ENCODE measurements at places on chromosomes 3 and 15.

GRCh38 chr15:81107889-81108288 lies 26.2 kb upstream of the CFAP161 start:
- DNase-seq: no peak

DNA sequence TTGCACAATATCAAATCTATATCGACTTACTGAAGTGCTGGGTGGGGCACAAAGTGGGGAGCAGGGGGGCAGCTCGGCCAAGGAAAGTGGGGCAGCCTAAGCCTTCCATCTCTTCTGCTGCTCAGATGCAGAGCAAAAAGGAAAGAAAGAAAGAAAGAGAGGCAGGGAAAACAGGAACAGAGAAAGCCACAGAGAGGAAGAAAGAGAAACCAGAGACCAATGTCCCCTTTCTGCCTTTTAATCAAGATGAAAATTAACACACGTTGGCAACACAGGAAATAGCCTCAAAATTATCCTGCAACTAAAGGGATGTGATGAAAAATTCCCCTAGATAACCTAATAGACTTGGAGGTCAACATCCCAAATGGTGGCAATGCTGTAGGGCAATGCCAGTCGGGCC lies 72.2 kb upstream of the RAD18 start:
- no peak for DNase-seq

GRCh38 chr3:134242649-134243617 lies 7.7 kb downstream of the RYK start:
- no peak for DNase-seq

DNA sequence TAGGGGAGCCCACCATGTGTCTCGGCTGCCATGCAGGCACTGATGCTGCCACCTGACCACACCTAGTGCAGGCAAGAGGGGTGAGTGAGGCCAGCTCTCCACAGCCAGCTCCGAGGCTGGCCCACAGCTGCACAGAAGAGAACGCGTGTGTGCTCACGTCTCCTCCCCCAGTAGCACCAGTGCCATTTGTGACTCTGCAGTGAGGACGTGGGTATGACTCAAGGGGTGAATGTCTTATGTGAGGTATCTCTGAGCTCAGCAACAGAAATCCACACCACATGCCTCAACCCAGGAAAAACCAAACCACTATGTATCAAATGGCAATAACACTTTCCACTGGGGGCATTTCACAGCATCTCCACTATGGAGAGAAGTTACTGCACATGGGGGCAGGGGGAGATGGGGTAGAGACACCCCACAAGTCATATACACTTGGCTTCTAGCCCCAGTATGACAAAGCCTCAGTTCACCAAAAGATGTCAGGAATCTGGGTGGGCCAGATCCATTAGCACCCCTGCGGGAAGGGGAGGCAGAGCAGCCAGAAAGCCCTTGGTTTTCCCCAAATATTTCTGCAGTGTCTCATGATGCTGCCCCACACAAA lies 87.6 kb downstream of the LRIG1 start:
- DNase-seq: no peak

- DNase-seq: no peak
Observed at GRCh38 chr3:69259125-69259524, 126.8 kb downstream of the FRMD4B start.

GRCh38 chr15:92636401-92636907 lies 19.1 kb downstream of the FAM174B start:
- no peak for DNase-seq

DNA sequence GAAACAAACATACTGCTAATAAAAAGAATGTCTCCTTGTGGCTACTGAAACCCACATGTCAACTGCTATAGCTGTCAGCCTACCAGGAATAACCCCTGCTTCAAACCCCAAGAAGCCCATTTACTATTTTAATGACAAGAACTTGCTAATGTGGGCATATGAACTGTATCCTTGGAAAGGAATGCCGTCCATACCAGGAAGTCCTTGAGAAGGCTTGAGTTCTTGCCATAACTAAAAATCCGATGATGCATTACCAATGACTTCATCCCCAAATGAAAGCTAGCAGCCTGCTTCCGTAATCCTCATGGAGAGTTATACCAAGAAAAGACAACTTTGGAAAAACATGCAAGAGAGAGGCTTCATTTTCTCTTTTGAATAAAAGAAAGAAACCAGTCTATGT lies 34.8 kb downstream of the MINDY4B start:
- DNase-seq: no peak

Data from nephron progenitor cell (in vitro differentiated cells).